ENCODE measurements at places on chromosomes 5 and 9.

DNA sequence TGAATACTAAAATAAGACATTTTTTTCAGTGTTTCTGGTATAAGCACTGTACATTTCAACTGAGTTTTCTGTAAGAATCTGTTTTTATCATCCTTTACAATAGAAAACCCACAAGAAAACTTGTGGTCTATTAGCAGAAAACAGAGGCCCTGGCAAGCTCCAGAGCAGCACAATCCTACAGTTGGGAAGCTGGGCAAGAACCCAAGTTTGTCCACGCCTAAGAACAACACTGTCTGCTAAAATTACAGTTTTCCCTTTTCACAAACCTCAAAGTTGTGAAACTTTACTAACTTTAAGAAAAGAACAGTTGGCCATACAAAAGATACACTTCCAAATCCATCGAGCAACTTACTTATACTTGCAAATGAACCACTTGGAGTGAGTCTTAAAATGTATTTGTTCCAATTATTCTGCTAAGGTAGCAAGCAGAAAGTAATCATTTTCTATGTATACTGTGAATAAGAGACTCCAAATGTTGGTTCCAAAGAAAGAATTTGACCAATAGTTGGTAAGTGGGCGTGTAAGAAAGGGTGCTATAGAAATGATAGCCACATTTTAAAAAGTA is 982.0 kb upstream of the ARRDC3 start:
- DNase-seq = no peak

GRCh38 chr9:135533113-135533512 is 11.9 kb downstream of the LCN1 start:
- no peak for DNase-seq

- DNase-seq = no peak
Observed at GRCh38 chr9:85041466-85042137, 372.1 kb downstream of the NTRK2 start.

- no peak for DNase-seq
Observed at GRCh38 chr5:67021962-67022361, 174.6 kb downstream of the CD180 start.

- DNase-seq = no peak
Observed at GRCh38 chr5:59560553-59560952, 333.0 kb downstream of the PDE4D start.

GRCh38 chr9:121889990-121890563 is 203.0 kb downstream of the TTLL11 start:
- no peak for DNase-seq

DNA sequence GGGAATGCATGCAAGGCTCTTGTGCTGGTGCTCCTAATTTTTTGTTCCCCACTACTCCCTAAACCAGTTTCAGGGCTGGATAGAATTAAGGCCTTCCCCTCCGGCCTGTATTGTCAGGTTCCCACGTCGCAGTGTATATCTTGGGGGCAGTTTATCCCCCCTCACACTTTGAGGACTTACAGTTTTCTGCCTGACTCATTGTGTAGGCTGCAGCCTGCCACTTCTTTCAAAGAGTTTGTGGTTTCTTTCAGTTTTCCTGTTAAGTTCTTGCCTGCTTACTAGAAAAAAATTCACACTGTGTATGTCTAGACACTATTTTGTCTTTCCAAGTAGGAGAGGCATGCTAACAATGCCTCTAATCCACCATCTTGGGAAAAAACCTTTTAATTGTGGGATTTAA is 28.4 kb upstream of the BTNL3 start:
- DNase-seq = no peak

All from stimulated activated CD4-positive, alpha-beta T cell treated with anti-CD3 and anti-CD28 coated beads, Interleukin-4, amount 100 ng/mL, for 48 hours (primary cell).